ENCODE measurements at places on chromosomes 3 and 15.
A peak's percentile ranks its signal among the peaks of the same experiment; 100 is the strongest.

GRCh38 chr15:95277266-95277665 lies 1045.9 kb downstream of the MCTP2 start:
- DNase-seq, result no peak

DNA sequence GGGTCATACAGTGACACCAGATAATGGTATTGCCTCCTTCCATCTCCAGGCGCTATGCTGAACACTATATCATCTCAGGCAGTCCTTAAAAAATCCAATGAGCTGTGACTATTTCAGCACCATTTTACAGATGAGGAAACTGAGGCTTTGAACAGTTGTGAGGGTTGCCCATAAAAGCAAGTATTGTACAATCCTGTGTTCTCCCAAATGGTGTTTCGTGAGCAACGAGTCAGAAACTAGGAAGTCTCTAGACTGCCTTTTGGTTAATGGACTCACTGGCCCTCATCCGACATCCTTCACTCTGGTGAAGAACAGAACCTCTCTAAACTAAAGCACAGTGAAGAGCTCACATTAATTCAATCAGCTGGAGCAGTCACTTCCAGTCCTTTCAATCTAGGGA lies 61.8 kb downstream of the ATP8B4 start:
- no peak for DNase-seq

DNA sequence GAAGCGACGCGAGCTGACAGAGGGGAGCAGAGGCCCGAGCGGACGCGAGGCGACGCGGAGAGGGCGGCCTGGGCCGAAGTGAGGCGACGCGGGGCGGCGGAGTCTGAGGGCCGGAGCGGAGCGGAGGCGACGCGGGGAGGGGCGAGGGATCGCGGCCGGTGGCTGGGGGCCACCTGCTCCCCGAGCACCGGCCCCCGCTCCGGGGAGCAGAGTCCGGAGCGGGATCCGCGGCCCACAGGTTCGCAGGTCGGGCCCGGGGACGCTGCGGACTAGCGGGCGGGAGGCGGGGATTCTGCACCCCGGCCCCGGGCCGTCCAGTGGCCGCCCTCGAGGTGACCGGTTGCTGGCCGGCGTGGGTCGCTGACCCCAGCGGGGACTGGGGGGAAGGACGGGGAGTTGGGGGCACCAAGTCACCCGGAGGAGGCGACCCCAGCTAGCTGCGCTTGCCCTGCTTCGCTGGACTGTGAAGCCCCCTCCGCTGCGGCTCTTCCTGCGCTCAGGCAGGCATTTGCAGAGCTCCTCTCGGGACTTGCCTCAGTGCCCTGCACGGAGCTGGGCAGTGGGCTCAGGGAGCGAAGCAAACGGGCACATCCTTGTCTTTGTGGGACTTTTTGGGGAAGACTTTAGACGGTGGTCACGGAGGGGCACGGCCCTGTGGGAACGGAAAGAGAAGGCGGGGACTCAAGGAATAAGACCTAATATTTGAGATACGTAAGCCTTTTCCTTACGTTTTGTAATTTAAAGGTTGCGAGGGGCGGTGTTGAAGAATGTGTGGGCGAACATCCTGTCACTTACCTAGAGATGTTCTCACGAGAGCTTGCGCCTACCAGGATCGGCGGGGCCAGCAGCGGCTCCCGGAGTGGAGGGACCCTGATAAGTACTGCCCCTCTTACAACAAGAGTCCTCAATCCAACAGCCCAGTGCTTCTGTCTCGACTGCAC lies 566 bp downstream of the HMCES start:
- DNase-seq, result peak; percentile 14

DNA sequence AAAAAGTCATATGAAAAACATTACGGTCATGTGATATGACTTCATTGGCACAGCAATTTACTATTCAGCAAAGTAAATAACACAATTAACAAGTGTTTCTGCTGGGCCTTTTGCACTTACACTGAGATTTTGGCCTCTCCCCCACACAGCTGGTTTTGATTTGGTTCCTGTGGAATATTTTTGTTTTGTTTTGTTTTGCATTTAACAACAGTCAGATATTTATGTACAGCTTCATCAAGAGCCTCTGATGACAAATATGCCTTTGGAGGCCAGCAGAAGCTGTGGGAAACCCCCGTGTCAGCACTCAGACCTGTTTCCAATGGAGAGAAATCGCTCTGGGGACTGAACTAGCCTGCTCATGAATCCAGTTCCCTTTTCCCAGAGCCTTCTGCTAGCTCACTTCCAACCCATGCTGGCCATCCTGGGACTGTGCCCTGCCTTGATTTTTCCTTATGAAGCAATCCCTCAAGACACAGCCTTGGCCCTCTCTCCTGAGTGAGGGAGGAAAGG lies 161.9 kb downstream of the ATG7 start:
- no peak for DNase-seq
